Spleen (tissue), 13 donors: ENCODE measurements at places on chromosomes 3 and 15.

DNA sequence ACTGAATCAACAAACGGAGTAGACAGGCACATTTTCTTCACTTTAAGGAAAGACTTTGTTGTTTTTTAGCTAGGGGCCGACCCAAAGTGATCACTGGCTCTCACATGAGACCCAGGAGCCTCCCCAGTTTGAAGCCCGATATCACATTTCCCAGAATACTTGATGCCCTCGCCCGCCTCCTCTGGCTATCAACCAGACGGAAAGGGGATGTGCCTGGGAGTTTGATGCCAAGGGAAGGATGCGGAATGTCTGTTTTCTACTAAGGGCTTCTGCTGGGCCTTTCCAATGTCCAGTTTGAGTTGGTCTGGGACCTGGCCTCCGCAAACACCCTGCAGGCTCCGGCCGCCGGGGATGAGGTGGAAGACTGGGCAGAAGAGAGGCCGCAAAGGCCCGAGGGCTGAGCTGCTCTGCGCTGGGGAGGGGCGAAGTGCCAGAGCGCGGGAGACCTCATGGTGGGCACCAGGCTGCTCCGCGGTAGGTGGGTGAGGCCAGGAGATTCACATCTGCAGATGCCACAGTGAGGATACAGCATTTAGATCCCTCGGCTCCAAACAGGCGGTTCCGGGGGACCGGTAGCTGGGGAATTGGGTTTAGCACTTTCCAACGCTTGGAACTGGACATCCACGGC lies 491 bp upstream of the ZNF774 start:
- H3K4me3 ChIP-seq, result peak overlapping the region; percentile 80
- H3K27me3 ChIP-seq, result no peaks in the 10 kb centered on the region
- peak overlapping the region; percentile 45 for H3K27ac ChIP-seq
- H3K4me1 ChIP-seq, result peaks cover 5% of the 10 kb centered on the region
- H3K36me3 ChIP-seq, result no peaks in the 10 kb centered on the region

DNA sequence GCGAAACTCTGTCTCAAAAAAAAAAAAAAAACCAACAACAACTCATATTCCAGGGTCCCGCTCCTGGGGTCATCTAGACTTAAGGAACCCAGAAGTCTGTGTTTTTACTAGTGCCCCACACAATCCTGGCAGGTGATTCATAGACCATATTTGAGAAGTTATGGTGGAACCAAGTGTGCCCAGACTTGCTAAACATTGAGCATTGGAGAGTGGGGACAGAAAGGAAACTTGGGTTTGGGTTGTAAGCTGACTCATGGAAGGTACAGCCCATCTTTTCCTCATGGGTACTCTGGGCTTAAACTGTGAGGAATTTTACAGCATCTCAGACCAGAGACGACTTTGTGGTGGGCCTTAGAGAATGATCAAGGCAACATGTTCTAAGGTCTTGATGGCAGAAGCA lies 18.3 kb upstream of the IGF2BP2 start:
- H3K4me1 ChIP-seq, result no peaks in the 10 kb centered on the region
- no peak for DNase-seq

DNA sequence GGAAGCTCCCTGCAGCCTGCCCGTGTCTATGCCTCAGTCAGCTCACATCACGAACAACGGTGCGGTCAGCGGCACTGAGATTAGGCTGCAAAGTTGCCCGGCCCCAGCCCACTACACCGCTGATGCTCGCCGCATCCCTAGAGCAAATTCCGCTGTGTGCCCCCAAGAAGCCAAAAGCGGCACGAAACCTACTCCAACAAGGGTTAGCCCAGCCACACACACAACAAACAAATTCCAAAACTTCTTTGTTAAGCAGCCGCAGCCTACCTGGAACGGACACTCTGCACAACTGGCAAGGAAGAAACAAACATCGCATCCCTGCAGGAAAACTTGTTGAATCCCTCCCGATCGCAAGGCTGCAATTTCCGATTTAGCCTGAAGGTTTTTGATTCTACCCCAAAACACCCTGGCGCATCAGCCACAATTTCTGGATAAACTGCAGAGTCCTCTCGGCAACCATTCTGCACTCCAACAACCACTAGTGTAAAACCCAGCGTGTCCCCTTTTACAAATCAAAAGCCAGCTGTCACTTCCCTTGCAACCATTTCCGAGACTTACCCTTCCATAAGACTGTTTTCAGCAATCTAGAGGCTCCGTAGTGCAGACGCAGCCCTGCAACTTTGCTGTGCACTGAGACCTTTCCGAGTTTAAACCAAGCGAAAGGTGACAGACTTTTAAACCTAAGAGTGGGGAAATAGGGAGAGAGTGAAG lies 449 bp downstream of the ROBO1 start:
- no peak overlapping the region for H3K27ac ChIP-seq
- no peak overlapping the region for H3K4me3 ChIP-seq
- H3K36me3 ChIP-seq, result no peaks in the 10 kb centered on the region
- H3K4me1 ChIP-seq, result peaks cover 7% of the 10 kb centered on the region

DNA sequence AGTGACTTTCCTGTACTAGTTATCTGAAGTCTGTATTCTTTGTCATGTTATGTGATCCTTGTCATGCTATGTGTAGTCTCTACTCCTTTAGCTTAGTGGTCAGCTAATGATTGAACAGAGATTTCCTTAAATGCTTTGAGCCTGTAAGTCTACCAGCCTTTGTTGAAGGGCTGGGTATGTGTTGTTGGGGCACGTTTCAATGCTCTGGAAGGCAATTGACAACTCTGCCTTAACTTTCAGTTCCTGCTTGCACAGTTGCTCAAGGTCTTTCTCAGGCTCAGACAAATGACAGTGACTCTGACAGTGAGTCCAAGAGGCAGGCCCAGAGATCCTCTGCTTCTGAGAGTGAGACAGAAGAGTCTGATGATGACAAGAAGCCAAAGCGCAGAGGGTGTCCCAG lies 89.3 kb downstream of the CHD2 start:
- no peaks in the 10 kb centered on the region for H3K4me1 ChIP-seq
- no peaks in the 10 kb centered on the region for H3K27me3 ChIP-seq
- no peak overlapping the region for H3K4me3 ChIP-seq
- DNase-seq, result no peak
- H3K27ac ChIP-seq, result peak overlapping the region; percentile 7

- H3K27me3 ChIP-seq, result no peaks in the 10 kb centered on the region
- H3K27ac ChIP-seq, result no peak overlapping the region
- no peak for DNase-seq
- no peaks in the 10 kb centered on the region for H3K4me1 ChIP-seq
- no peak overlapping the region for H3K4me3 ChIP-seq
These were observed 653.6 kb downstream of the NLGN1 start for GRCh38 chr3:174051191-174051590.

DNA sequence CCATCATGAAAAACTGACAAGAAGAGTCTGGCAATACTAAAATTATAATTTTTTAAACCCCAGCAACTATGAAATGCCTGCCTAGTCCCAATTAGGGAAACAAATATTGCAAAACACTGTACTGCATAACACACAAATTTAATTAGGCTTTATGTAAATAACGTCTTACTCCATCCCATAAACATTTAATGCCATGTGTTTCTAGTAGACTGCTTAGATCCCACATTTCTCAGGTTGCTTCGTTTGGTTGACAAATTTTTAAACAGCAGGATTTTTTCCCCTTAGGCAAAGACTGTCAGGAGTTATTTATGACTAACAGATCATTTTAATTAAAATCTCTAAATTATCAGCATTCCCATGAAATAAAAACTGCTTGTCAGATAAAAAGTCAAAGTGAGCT lies 29.9 kb downstream of the EIF2AK4 start:
- no peak for DNase-seq
- H3K27ac ChIP-seq, result no peak overlapping the region

GRCh38 chr3:1717524-1717923 lies 381.1 kb upstream of the CNTN4 start:
- H3K27me3 ChIP-seq, result no peaks in the 10 kb centered on the region
- H3K36me3 ChIP-seq, result no peaks in the 10 kb centered on the region
- no peak overlapping the region for H3K27ac ChIP-seq
- DNase-seq, result no peak
- H3K4me1 ChIP-seq, result no peaks in the 10 kb centered on the region

GRCh38 chr3:128864351-128864811 lies 15.0 kb upstream of the ACAD9 start:
- H3K36me3 ChIP-seq, result no peaks in the 10 kb centered on the region
- H3K27ac ChIP-seq, result peak overlapping the region; percentile 45
- peaks cover 14% of the 10 kb centered on the region for H3K4me1 ChIP-seq
- peak; percentile 54 for DNase-seq
- no peak overlapping the region for H3K4me3 ChIP-seq

GRCh38 chr3:149971403-149972075 lies 844 bp upstream of the PFN2 start:
- H3K4me1 ChIP-seq, result peaks cover 37% of the 10 kb centered on the region
- H3K36me3 ChIP-seq, result no peaks in the 10 kb centered on the region
- peak overlapping the region; percentile 73 for H3K4me3 ChIP-seq
- H3K27me3 ChIP-seq, result peaks cover 38% of the 10 kb centered on the region
- peak; percentile 82 for DNase-seq
- peak overlapping the region; percentile 87 for H3K27ac ChIP-seq

- H3K4me3 ChIP-seq, result no peak overlapping the region
- no peaks in the 10 kb centered on the region for H3K4me1 ChIP-seq
- H3K36me3 ChIP-seq, result no peaks in the 10 kb centered on the region
- no peak overlapping the region for H3K27ac ChIP-seq
- H3K27me3 ChIP-seq, result no peaks in the 10 kb centered on the region
These were observed 54.8 kb upstream of the MYO5C start for GRCh38 chr15:52350423-52350822.

DNA sequence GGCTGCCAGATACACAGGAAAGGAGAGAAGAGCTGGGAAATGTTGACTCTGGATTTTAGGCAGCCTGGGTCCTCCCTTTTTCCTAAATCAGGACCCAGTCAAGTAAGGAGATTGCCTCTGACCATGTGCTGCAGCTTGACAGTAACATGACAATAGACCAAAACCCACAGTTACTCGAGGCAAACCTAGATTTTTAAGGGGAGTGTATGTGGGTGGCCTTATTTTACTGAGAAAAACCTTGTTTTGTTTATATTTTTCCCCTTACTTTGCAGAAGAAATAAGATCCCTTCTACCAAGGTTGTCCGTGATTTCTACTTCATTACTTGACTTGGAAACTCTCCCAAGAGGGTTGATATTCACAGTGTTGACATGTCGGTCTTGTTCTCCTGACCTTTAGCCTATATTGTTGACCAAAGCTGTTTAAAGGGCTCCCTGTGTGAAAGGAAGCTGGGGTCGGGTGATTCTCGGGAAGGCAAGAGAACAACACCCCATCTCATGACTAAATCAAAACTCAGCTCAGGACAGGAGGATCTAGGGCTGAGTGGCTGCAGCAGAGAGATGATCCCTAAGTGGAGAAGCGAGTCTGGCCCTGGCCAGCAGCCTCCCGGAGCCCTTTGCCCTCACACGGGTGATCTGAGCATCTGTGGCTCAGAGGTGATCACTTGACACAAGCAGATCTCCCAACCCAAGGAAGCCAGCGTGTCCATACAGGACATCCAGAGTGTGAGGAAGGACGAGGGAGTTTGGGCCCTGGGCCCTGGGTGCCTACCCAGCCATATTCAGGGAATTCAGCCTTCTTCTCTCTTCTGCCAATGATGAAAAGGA lies 31.0 kb upstream of the SLCO2A1 start:
- H3K4me3 ChIP-seq, result no peak overlapping the region
- peak; percentile 44 for DNase-seq
- no peaks in the 10 kb centered on the region for H3K36me3 ChIP-seq
- H3K4me1 ChIP-seq, result peaks cover 56% of the 10 kb centered on the region
- no peaks in the 10 kb centered on the region for H3K27me3 ChIP-seq

- peaks cover 34% of the 10 kb centered on the region for H3K4me1 ChIP-seq
- no peak for DNase-seq
- H3K4me3 ChIP-seq, result no peak overlapping the region
- no peaks in the 10 kb centered on the region for H3K36me3 ChIP-seq
- peaks cover 5% of the 10 kb centered on the region for H3K27me3 ChIP-seq
These were observed 586 bp upstream of the LSMEM2 start for GRCh38 chr3:50278123-50278879.

- H3K27ac ChIP-seq, result no peak overlapping the region
- no peak for DNase-seq
- no peak overlapping the region for H3K4me3 ChIP-seq
- H3K27me3 ChIP-seq, result no peaks in the 10 kb centered on the region
- peaks cover 8% of the 10 kb centered on the region for H3K4me1 ChIP-seq
- H3K36me3 ChIP-seq, result no peaks in the 10 kb centered on the region
These were observed 98.3 kb downstream of the CMSS1 start for GRCh38 chr3:99915906-99916432.

- H3K4me3 ChIP-seq, result peak overlapping the region; percentile 74
- no peak for DNase-seq
- H3K4me1 ChIP-seq, result peaks cover 57% of the 10 kb centered on the region
- H3K36me3 ChIP-seq, result no peaks in the 10 kb centered on the region
- H3K27ac ChIP-seq, result peak overlapping the region; percentile 88
These were observed 666 bp downstream of the SNX33 start for GRCh38 chr15:75648156-75649000.

DNA sequence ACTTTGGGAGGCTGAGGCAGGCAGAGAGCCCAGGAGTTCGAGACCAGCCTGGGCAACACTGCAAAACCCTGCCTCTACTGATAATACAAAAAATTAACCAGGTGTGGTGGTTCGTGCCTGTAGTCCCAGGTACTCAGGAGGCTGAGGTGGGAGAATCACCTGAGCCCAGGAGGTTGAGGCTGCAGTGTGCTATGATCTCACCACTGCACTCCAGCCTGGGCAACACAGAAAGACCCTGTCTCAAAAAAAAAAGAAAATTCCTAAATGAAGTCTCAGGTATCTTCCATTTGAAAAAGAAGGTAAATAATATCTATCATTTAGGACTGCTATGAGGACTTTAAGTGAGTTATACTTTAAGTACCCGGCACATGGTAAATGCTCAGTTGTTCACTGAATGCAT lies 2.9 kb downstream of the SMARCC1 start:
- H3K27me3 ChIP-seq, result no peaks in the 10 kb centered on the region
- peaks cover 51% of the 10 kb centered on the region for H3K4me1 ChIP-seq
- H3K36me3 ChIP-seq, result no peaks in the 10 kb centered on the region
- peak; percentile 33 for DNase-seq
